ENCODE measurements at places on chromosomes 1 and 21.

GRCh38 chr1:174836543-174836942 is 163.2 kb upstream of the CACYBP start:
- DNase-seq: no peak

DNA sequence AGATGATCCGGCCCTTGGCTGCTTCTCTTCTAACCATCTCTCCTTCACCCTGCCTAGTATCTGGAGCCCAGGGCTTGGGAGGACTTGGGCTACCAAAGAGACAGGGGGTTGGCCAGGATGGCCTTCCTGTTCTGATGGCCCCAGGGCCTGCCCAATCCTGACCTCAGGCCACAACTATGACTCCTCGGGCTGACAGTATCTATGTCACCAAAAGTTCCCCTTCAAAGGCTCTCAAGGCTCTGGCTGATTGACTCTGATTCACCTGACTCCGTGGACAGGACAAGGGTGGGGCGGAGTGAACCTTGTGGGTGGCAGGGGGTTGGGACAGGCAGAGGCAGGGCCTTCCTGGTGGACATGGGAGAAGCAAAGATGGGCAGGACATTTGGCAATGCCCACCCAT is 12.7 kb downstream of the MEF2D start:
- DNase-seq: no peak

DNA sequence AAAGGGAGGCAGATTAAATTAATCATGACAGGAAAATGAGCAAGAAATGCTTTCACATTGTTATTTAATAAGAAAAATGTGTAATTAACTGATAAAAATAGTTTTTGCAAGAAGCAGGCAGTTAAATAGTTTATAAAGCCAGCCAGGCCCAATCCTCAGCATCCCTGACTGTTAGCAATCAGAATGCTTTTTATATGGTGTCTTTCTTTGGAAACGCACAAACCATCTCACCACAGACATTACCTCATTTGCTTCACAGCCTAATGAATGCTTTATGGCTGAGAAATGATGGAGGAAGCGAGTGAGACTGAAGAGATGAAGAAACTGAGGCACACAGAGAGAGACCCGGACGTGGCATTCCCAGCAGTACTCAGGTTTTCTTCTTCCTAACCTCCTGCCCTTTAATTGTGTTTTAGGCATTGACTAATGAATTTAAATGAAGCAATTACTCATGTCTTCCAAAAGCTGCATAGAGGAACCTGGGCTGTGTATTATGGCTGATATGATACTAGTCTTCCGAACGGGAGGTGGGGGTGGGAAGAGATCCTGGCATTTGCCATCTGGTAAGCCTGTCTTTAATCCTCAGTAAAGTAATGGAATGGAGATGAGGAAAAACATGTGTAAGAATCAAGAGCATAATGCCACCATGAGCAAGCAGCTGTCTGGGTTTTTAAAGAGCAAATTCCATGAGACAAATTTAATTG is 116.1 kb upstream of the LMO4 start:
- no peak for DNase-seq

DNA sequence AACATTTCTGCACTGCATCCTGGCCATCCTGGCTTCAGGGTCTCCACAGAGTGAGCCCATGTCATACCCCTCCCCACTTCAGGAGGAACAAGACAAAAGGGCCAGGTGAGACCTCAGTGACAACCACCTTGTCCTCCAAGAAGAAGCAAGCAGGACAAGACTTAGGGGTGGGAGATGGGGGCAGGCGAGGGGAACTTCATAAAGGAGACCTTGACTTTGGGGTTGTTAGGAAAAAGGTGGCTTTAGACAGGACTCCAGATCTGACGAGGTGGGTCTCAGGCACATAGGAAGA is 24.0 kb upstream of the SLAMF9 start:
- DNase-seq: no peak

DNA sequence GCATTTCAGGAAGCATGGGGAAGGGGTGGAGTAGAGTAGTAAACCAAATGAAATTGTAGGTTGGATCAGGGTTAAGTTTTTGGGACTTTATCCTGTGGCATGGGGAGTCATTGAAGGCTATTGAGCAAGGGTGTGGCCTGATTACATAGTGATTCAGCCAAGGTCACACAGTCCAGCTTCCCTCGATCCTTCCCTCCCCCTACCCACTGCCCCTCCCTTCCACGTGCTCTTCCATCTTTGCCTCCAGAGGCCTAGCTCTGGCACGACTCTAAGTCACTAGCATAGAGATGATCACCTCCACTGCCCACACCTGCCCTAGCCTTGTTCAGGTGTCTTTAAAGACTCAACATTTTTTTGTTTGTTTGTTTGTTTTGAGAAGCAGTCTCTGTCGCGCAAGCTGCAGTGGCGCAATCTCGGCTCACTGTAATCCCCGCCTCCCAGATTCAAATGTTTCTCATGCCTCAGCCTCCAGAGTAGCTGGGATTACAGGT is 37.2 kb upstream of the SLC9A1 start:
- no peak for DNase-seq

- DNase-seq: no peak
Measured at GRCh38 chr1:230384380-230385157, 41.6 kb downstream of the PGBD5 start.

GRCh38 chr1:234950598-234950997 is 178.0 kb downstream of the TOMM20 start:
- no peak for DNase-seq

DNA sequence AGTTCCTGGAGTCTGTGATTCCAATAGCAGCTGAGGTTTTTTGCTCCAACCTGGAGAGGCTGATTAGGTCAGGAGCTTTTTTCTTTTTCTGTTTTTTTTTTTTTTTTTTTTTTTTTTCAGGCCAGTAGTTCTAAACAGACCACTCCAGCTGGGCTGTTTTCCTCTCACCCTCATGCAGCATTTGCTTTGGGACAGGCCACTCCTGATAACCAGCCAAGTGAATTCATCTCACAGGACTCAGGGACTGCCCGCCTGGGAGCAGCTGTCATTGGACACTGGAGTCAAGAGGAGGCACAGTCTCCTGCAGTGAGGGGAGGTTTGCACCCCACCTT is 22.9 kb downstream of the PLXNA2 start:
- no peak for DNase-seq

GRCh38 chr1:27992276-27992675 is 32.5 kb downstream of the XKR8 start:
- peak; percentile 67 for DNase-seq

GRCh38 chr21:46211786-46212720 is 16.5 kb downstream of the LSS start:
- DNase-seq: no peak

DNA sequence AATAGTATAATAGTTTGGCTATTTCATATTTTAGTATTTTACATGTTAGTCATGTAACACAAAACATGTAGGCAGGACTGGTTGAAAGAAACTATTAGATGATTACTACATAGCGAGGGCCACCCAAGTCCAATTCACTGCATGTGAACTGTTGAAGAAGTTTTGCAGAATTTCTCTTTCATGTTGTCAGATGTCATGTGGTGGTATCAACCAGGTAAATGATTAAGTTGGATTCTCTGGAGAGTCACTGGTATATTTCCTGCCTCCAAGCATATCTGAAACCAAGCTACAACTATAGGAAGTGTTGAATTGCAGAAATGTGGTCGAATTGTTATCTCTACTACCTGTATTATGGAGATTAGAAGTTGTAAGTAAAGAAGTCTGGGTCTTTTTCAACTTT is 137.8 kb upstream of the DPYD start:
- DNase-seq: no peak

- peak; percentile 68 for DNase-seq
Measured at GRCh38 chr21:26769613-26770188, 75.5 kb downstream of the ADAMTS1 start.

DNA sequence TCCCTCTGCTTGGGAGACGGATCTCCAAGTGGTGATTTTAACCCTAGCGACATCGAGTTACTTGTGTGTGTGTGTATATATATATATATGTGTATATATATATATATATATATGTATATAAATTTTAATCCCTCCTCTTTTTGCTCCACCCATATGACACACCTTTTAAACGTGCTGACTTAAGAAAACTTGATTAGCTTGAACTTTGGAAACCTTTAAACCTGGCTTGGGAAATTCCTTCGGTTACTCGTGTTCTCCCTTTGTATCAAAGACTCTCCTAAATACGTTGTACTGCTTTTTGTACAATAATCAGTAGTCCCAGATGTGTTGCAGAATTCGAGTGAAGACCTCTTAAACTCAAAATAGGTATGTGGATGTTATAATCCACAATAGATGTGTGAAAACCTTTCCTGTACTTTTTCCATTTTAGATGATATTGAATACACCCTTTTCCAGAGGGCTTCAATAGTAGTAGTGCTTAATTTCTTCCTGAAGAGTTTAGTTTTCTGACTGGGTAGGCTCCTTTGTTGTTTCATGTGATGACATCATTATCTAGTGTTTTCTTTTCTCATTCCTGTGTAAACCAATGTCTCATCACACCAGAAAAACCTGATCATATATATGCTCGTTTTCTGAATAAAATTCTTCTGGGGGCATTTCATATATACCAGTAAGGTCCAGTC is 1.4 kb downstream of the RNF11 start:
- DNase-seq: no peak

DNA sequence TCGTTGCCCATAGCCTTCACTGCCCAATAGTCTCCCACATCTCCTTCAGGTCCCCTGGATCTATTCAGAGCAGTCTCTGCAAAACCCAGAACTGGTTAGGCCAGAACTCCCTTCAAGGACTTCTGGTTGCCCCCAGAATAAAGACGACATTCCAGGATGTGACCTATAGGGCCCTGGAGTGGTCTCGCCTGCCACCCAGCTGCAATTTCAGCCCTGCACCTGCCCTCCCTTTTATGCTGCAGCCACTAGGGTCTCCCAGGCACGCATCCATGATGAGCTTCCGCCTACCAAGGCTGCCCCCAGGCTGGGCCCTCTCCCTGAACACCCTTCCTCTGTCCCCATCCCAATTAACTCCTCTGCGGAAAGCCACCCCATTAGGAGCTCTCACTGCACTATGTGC is 7.2 kb upstream of the TSPEAR start:
- DNase-seq: no peak

GRCh38 chr1:240237305-240237721 is 145.6 kb downstream of the FMN2 start:
- no peak for DNase-seq

DNA sequence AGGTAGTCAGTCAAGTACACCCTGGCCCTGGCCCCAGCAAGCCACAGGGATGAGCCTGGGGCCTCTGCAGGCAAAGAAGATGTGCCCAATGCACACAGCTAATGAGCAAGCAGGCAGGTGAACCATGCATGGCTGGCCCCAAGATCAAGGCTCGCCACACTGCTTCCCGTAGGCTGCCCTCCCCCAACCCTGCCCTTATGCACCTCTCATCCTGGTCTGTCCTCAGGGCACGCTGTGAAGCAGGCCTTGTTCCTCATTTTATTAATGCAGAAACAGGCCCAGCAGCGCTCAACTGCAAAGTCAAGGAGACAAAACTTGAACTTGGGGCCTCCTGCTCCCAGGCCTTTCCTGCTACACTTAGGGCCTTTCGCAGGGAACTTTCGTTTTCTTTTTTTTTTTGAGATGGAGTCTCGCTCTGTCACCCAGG is 35.6 kb upstream of the ID3 start:
- DNase-seq: peak; percentile 11

DNA sequence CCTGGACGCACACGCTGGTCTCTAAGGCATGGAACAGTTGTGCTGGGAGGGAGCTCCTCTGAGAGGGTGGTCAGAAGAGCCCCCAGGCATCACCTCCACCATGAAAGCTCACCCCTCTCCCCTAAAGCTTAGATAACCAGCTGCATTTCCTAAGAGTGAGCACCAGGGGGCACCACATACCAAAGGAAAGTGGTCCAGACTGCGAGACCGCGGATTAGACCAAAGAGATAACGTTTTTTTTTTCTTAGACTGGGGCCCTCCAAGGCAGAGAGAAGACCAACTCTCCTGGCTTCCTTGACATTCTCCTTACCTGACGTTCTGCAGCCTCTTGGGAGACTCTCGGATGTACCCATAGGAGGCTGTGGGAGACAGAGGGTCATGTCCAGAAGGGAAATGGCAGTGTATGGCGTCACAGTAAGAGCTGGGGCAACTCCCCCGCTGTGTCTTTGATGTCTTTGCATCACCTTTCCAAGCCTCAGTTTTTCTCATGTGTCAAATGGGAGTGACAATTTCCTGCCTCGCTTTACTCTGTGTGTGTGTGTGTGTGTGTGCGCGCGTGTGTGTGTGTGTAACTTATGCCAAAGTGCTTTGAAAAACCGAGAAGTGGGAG is 12.3 kb upstream of the IFNLR1 start:
- DNase-seq: peak; percentile 86

GRCh38 chr1:195761104-195761503 is 847.1 kb downstream of the KCNT2 start:
- DNase-seq: no peak

- DNase-seq: no peak
Measured at GRCh38 chr1:201386208-201386607, 8.7 kb upstream of the TNNT2 start.

DNA sequence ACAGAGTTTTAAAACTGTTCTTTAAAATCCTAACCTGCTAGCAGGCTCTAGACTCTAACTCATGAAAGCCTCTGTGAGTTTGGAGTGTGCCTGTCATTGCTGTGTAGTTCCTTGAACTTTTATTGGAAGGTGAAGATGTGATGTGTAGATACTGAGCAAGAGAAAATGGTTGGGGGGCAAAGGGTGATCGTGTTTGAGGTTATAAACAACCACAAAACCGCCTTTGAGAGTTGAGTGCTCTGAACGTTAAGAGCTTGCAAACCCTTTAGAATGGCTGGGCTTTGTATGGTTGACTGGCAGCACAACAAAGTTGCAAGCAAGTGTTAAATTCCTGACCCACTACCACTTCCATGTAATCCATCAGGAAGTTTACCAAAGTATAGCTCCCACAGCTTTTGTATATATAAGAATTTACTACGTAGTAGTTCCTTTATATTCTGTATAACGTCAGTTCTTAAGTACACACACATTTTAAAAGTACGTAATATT is 19.6 kb downstream of the BACE2 start:
- DNase-seq: no peak

DNA sequence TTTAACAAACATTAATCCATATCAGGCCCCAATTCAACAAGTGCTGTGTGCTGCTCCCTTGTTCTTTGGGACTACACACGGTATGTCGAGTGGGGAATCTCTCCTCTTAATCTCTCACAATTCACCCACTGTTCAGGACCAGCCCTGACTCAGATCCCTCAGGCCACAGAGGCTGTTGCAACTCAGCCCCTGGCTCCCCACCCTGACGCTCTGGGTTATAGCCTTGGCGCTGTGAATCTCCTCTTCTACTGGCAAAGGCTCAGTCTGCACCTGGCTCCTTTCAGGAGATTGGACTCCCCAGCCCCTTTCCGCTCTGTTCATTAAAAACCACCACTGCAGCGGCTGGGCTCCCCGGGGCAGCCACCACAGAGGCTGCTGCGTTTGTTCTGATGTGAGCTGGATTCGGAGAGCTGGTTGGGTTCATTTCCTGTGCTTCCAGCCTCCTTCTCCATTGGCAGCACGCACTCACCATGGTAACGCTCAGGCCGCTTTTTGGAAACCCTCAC is 13.0 kb downstream of the CAPN8 start:
- no peak for DNase-seq

GRCh38 chr1:8629241-8630091 is 188.0 kb downstream of the RERE start:
- DNase-seq: peak; percentile 60

DNA sequence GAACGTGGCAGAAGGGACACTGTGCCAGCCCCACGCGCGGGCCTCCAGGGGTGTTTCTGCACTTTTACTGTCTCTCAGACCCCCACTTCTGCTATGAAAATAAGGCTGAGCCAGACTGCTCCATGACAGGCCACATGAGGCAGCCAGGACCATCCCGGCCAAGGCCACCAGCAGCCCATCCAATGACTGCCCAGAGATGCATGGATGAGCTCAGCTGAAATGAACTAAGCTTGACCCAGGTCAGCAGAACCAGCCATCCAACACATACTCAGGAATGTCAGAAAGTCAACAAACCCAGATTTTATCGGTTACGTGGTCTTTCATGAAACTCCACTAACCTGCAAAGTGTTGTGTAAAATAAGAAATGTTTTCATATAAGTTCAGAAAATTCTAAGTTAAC is 51.2 kb downstream of the CCDC185 start:
- no peak for DNase-seq
